Breast epithelium (tissue), 4 donors: ENCODE measurements at places on chromosomes 6 and 20.

GRCh38 chr20:37542281-37542680 lies 14.6 kb upstream of the BLCAP start:
- no peak for DNase-seq

DNA sequence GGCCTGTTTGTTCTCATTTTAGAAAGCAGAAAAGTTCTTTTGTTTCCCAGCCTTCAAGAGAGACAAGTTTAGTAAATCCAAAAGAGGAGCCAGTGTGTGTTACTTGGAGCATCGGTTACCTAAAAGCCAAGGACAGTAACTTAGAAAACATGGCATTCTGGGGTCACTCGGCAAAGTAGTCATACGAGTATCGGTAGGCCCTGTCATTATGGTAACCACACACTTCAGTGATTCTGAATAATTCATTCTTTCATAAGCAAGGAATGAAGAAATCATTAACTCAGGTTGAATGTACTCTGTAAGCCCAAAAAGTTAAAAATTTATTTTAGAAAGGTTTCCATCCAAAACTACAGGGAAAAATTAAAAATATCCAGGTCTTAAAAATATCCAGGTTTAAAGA lies 34.0 kb downstream of the CNKSR3 start:
- no peak for DNase-seq

GRCh38 chr6:32970413-32971241 lies 2.2 kb downstream of the BRD2 start:
- DNase-seq = peak; percentile 88

- DNase-seq = no peak
Measured at GRCh38 chr6:11522812-11523605, 14.5 kb upstream of the TMEM170B start.

DNA sequence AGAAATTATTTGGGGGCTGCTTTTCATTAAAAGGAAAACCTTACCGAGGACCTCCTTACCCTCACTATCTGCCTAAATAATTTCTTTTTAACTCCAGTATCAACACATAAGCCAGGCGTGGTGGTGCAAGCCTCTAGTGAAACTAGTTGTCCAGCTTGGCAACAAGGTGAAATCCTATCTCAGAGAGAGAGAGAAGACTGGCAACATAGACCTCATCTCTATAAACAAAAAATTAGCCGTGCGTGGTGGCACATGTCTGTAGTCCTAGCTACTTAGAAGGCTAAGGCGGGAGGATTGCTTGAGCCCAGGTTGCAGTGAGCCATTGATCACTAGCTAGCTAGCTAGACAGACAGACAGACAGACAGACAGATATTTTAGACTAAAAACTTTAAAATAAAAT lies 92.5 kb downstream of the ARMC2 start:
- DNase-seq = no peak

- DNase-seq = no peak
Measured at GRCh38 chr6:159646733-159647132, 46.3 kb downstream of the SOD2 start.

GRCh38 chr20:63316502-63316921 lies 23.5 kb downstream of the COL20A1 start:
- DNase-seq = no peak

DNA sequence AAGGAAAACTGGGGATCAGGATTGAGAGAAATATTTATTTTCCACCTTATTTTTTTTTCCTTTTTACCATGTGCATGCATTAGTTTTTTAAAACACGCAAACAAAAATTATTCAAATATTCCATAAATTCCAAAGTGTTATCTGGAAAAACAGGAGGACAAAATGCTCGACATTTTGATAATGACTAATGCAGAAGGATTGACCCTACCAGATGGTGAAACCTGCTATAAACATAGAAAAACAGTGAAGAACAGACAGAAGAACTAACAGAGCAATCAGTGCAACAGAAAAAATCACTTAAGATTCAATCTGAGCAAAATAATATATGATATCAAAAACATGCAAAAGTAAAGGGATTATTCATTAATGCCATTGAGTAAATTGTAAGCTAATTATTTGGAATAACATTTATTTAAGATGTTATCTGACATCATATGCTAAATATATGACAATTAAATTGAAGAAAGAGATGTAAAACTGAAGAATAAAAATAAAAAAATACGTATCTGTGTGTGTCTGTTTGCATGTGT lies 218.4 kb downstream of the LMBRD1 start:
- no peak for DNase-seq

DNA sequence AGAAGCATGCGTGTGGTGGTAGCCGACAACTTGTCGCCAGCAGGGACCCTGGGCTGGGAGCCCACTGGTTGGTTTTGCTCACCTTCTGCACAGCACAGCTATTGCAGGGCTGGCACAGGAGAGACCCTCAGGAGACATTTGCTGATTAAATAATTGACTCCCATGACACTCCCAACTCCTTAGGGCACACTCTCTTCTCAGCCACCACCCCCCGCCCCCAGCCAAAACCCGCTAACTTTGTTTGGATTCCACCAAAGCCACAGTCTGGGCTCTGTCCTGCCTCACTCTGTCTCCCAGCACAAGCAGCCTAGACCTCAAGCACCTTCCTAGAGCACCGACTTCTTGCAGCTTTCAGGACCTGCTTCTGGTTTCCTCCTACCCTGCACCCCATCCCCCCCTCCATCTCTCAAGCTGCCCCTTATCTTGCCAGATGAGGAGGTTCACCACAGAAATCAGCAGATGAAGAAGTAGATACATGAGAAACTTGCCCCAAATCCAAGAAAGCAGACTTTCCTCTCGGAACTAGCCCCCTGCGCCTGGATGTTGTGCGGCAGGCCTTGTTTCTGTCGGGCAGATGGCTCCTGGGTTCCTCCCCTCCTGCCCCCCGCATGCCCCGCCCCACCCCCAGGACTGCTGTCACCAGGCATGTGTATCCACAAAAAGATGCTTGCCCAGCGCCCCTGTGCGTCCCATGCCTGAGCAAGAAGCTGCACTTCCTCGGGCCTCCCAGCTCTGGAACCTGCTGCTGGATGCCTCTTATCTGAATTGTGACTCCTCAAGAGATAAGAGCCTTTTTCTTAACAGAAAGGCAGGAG lies 35.0 kb upstream of the CD93 start:
- DNase-seq = no peak

DNA sequence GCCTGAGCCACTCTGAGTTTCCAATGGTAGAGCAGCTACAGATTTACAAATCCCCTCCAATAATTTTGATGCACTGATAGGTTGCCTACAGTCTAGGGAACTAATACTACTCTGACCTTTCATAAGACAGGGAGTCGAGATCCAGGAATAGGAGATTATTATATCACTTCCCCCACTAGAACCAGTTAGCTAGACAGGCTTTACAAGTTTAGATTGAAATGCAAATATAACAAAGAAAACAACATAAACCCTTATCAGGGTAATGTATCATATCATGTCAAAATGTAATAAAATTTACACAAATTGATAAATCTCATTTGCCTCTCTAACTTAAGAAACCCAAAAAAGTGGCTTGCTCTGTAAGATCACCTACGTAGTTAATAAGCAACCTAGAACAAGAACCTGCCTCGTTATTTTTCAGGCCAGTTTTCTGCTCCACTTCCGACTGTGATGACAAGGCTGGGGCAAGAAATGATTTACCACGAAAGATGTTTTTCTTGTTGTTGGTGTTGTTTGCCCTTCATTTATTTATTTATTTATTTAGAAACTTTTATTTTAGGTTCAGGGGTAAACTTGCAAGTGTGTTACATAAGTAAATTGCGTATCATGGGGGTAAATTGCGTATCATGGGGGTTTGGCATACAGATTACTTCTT lies 504.2 kb upstream of the ID4 start:
- DNase-seq = no peak

GRCh38 chr20:4568361-4568959 lies 153.2 kb upstream of the PRND start:
- no peak for DNase-seq

- DNase-seq = no peak
Measured at GRCh38 chr6:163460307-163460782, 45.8 kb downstream of the QKI start.

DNA sequence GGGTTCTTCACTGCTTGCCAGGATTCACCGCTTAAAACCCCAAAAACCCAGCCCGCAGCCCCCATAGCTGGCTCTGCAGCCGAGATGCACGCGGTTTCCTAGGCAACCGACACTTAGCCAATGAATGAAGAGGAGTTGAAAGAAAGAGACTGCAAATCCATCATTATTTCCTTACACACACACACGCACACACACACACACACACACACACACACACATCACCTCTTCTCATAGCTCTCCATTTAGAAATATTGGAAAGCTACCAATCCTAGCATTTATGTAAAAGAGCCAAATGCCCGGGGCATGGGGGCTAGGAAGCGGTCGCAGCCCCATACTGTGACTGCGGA lies 3.4 kb upstream of the TUBB2B start:
- no peak for DNase-seq

GRCh38 chr6:135086414-135086764 lies 31.8 kb upstream of the HBS1L start:
- DNase-seq = no peak

- DNase-seq = no peak
Measured at GRCh38 chr6:15256538-15257271, 10.8 kb downstream of the JARID2 start.

- no peak for DNase-seq
Measured at GRCh38 chr6:117344444-117345291, 79.3 kb downstream of the VGLL2 start.

DNA sequence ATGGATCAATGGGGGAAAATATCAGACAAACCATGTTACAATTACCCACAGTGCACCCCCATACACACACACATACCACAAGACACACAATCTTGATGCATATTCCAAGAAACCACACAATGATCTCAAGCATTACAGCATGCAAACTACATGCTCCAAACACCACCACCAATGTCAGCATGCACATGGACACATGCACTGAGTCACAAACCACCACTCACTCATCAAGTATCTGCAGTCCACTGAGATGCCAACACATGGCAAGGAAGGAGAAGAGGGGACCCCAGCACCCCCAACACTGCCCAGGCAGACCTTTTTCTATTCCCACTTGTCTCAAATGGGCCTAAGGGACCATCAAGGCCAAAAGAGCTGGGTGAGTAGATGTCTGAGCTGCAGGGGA lies 91.6 kb downstream of the PREX1 start:
- no peak for DNase-seq

DNA sequence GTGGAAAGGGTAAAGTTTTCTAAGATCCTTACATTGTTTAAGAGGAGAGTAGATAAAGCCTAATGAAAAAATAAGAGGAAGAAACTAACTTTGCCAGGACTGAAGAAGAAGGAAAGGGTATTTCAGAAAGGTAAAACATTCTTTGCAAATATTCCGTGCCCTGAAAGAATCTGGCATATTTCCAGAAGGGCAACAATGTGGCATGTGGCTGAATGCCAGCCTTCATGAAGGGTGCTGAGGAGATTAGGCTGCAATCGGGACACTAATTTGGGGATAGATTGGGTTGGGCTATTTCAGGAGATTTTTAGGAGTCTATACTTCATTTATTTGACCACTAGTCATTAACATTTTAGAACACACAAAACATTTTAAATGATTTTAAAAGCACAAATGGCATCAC lies 16.2 kb upstream of the UFL1 start:
- no peak for DNase-seq

GRCh38 chr20:44302026-44302669 lies 8.9 kb downstream of the FITM2 start:
- DNase-seq = no peak

- no peak for DNase-seq
Measured at GRCh38 chr6:78810146-78810545, 57.2 kb upstream of the IRAK1BP1 start.

GRCh38 chr20:46666306-46666705 lies 15.0 kb upstream of the SLC13A3 start:
- DNase-seq = no peak

DNA sequence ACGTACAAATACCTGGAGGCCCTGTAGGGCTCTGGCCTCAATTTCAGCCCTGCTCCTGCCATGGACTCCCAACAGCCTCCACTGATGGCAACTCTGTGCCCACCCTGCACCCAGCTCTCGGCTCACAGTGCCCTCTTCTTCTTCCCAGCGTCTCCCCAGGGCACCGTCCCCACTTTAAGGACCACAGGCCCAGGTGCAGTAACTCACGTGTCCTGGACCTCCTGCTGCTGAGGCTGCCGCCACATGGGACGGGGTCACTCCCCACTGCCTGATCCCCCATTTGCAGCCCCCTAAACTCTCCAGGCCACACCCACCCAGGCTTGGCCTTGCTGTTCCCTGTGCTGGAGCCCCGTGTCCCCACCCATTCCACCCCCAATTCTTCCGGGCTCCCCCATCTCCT lies 223.4 kb downstream of the PREX1 start:
- no peak for DNase-seq

- DNase-seq = no peak
Measured at GRCh38 chr20:24185791-24186190, 197.2 kb upstream of the GGTLC1 start.

GRCh38 chr6:146297815-146298214 lies 245.8 kb upstream of the RAB32 start:
- DNase-seq = no peak

GRCh38 chr6:19299129-19299528 lies 538.0 kb upstream of the ID4 start:
- no peak for DNase-seq

- DNase-seq = peak; percentile 96
Measured at GRCh38 chr20:35768731-35769664, 2.8 kb upstream of the PHF20 start.

DNA sequence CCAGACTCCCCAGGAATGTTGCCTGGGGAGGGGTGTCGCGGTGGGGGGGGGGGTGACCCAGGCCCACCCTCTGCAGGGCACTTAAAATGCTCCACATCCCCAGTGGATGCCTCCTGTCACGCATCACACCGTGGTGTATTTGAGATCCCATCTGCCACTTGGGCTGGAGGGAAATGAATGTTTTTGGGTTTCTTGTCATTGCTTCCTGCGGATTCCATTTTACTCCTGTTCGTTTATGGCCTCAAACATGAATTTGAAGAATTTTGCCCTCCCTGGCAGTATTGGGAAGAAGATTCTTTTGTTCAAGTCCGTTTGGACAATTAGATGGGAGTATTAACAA lies 544 bp upstream of the KHDC1 start:
- DNase-seq = no peak

GRCh38 chr6:136846046-136846445 lies 23.7 kb downstream of the PEX7 start:
- DNase-seq = no peak

DNA sequence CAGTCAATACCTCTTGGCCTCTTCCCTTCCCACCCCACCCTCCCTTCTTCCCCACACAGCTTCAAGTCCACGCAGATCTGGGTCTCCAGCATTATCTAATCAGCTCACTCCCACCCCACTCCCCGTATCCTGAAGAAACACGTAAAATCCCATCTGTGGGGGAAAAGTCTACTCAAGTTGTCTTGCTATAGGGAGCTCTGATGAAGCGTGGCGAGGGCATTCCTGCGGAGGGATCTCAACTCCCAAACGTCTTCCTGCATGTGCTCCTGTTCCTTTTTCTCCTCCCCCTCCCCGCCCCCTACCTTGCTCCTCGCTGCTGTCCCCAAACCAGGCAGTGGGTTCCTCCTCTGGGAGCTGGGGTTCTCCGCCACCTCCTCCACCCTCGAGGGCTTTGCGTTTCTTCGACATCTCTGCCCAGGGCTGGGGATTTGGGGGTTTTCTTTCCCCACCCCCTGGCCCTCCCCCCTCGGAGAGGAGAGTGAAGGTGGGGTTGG lies 181.8 kb downstream of the TBXT start:
- no peak for DNase-seq
